H1 (cell line): ENCODE measurements at places on chromosomes 7 and 10.

- no peak for DNase-seq
Observed at GRCh38 chr10:14259696-14260566, 70.8 kb downstream of the FRMD4A start.

DNA sequence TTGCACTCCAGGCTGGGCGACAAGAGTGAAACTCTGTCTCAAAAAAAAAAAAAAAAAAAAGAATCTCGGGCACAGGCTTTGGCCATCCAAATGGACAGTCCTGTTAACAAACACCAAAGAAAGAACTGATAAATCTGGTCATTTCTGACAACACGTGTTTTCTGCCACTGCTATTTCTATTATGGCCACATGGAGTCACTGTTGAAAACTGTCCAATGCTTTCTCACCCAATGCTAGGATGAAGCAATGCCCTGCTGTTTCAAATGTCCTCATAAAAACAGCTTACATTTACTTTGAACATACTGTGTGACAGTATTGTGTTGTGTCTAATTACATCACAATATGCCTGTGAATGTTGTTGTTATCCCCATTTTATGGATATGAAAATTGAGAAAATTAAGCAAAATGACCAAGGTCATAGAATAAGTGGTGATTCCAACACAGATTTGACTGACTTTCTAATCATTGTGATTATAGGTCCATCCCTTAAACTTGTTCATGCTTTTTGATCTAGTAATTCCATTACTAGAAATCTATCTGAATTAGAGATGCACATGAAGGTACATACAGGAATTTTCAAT is 19.9 kb upstream of the MAP3K8 start:
- no peak for DNase-seq

GRCh38 chr7:117085769-117086463 is 132.6 kb downstream of the ST7 start:
- no peak for DNase-seq

- DNase-seq: no peak
Observed at GRCh38 chr7:15719311-15719710, 32.8 kb upstream of the MEOX2 start.

DNA sequence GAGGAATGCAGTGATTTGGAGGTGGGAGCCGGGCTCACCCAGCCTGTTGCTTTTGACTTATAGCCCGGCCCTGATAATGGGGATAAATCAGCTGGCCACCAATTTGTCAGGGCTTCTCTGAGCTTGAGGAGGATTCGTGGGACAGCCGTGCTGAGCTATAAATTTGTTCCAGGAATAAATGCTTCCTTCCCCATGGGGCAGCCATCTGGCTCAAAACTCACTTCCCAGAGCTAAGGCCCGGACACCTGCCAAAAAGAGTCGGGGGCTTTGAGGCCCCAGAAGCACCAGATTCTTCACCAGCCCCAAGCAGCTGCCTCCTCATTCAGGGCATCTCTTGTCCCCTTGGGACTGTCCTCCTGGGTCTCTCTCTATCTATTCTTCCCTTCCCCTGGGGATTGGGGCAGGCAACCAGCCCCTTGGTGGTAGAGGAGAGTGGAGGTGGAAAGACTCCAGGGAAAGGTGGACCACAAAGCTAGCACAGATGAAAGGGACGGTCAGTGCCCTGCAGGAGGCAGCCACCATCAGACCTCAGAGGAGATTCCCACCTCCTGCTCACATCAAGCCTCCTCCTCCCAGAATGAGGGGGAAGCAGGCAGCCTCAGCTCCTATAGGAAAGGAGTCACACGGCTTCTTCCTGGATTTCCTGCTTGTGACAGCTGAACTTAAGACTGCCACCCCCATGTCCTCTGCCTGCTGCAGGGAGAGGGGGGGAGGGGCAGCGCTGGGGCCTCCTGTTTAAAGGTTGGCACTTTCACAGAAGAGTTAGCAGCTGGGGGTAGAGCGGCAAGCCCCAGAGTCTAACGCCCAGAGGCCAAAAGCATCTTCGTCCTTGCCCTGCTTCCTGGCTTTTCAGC is 44.2 kb upstream of the LRRC4 start:
- no peak for DNase-seq

GRCh38 chr10:113950268-113950667 is 93.4 kb upstream of the ADRB1 start:
- DNase-seq: no peak

DNA sequence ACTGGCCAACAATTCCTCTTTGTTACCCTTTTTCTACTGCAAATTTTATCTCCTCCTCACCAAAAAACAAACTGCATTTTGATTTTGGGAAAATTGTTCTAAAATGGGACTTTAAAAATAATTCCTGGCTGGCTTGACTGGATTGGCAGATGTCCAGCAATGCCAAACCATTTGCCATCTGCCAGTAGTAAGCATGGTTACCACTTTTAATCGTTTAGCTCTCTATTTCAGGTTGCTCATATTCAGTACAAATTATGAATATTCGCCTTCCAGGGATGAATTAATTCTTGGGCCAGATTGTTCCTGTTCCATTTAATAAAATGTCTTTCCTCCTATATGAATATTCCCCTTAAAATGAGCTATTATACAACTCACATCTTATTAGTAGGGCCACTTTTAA is 35.7 kb downstream of the SMNDC1 start:
- no peak for DNase-seq

DNA sequence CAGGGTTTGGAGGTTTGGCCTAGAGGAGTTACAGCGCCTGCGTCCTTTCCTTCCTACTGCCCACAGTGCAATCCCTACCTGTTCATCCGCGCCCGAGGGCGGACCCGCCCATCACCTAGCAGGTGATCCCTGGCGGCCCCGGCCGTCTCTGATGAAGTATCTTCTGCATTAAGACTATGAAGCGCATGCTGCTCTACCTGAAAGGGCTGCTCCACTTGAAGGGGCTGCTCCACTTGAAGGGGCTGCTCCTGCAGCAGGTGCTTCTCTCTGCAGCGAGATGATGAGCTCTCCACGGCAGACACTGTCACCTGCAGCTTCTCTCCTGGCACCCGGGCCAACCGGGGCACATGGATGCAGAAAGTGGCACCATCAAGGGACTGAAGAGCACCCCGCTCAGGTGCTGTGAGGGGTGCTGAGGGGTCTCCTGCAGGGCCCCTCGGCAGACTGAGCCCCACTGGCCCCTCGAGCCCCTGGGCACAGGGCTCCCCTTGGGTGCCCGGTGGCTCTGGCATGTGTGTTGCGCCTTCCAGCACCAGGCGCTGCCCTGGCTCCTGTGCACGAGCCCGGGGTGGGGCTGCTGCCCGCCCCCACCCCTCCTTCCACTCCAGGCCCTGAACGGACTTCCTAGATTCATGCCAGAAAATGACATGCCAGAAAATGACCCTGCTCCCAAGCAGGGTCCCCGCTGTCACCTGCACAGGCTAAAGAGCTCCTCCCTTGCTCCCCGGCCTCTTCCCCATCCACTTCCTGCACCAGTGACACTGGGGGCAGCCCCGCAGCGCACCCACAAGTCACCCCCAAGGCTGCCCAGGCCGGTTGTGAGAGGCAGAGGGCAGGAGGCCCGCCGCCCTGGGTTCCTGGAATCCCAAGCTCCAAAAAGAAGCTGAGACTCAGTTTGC is 29.4 kb downstream of the WDR86 start:
- DNase-seq: no peak
